ENCODE measurements at places on chromosomes 4 and X.

- DNase-seq, result no peak
Measured at GRCh38 chr4:88211473-88212252, 53.2 kb upstream of the ABCG2 start.

GRCh38 chrX:39360101-39360500 lies 558.8 kb downstream of the MID1IP1 start:
- DNase-seq, result no peak

- no peak for DNase-seq
Measured at GRCh38 chrX:101483705-101484104, 1.6 kb upstream of the ARMCX4 start.

DNA sequence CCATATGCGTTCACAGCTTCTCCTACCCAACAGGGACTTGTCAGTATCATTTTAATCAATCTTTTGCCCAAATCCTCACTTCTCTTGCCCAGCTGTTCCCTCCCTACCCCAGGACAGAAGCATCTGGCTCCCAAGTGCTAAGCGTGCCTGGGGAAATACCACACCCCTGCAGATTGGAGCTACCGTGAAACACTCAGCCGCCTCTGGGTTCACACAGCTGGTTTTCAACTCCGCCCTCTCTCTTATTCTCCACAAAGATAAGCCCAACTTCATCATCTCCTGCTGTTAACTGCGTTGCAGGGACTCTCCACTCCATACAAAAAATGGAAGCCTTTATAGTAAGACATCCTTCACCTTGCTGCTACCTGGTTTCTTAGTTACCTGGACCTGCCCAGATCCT lies 147.3 kb upstream of the FTHL17 start:
- DNase-seq, result no peak
